Prostate gland (tissue), 2 donors: ENCODE measurements at places on chromosomes 7 and 10. TPM values are rescaled to one million over a fixed set of nuclear protein-coding genes. Genes with fewer than 3 reads are reported as not detected.
A peak's percentile ranks its signal among the peaks of the same experiment; 100 is the strongest.

SLC26A4 gene
- 3.4 TPM for total RNA-seq

DNA sequence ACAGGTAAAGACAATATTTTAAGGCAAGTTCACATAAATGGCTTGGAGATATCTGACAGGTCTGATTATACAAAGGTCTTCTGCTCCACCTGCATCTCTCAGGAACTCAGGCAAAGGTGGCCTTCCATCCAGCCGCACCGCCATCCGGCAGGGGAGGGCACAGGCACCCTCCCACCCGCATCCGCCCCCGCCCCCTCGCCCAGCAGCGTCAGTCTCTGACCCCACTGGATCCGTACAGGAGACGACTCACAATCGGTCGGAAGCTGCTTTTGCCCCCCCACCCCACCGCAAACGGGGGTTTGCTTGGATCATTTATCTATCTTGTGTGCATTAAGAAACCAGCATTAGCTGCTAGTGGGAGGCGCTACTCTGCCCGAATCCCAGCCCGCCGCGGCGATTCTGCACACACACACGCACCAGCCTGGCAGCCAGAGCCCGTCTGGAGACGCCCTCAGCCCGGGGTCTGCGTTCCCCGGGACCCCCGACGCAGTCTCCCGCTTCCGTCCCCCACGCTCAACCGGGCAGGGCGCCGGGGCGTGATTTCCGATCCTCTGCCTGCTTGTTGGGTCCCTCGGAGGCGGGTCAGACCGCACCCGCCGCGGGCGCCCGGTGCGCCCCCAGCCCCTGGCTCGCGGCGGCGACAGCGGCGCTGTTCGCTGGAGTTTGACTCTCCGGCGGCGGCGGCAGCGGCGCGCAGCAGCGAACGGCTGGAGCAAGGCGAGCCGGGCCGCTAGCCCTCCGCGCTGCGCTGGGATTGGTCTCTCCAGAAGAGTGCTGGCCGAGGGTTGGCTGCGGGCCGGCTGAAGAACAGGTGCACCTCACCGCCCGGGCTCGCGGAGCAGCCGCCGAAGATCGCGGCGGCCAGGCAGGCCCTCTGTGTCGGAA, 820 bp upstream of the NRG3 start:
- no peaks in the 10 kb centered on the region for H3K36me3 ChIP-seq
- H3K4me3 ChIP-seq, result peak overlapping the region; percentile 15
- peaks cover 13% of the 10 kb centered on the region for H3K27me3 ChIP-seq
- DNase-seq, result no peak
- H3K27ac ChIP-seq, result no peak overlapping the region

DNA sequence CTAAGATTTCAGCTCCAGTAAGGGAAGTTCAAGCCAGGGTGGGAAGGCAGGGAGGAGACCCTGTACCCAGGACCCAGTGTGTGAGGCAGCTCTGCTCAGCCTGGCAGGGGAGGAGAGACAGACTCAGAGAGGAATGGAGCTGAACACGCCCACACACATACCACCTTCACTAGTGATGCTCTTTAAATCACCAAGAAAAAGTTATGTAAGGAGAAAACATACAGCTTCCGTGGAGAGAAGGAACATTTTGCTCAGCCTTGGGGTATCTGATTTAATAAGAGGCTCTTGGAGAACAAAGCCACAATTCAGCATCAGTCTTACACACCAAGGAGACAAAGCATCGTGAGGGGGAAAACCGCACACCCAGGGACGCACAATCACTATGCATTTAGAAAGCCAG, 62.9 kb downstream of the PRKAG2 start:
- no peaks in the 10 kb centered on the region for H3K36me3 ChIP-seq
- DNase-seq, result no peak
- no peak overlapping the region for H3K27ac ChIP-seq
- no peaks in the 10 kb centered on the region for H3K27me3 ChIP-seq
- peaks cover 3% of the 10 kb centered on the region for H3K4me1 ChIP-seq

DNA sequence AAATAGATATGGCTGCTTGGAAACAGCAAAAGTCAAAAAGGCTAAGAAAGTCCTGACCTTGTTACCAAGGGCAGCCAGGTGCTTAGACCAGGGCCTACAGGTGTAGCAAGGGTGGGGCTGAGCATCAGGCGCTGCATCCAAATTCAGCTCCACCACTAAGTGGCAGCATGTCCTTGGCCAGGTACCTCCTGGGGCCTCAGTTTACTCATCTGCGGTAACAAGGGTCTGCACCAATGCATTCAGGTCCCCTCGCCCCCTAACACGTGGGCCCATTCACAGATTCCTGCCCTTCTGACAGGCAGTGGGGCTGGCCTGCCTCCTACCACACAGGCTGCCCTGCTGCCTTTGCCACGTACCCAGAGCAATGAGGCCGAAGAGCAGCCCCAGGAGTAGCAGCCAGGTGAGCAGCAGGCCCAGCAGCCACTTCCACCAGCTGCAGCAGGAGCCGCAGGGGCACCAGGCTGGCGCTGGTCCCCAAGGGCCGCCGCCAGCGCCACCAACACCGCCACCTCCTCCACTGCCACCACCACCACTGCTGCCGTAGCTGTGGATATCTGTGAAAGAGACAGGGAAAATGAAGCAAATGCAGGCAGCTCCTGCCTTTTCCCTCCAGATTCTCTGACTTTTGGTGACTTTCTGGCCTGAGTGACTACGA, 28.9 kb downstream of the COL17A1 start:
- H3K27me3 ChIP-seq, result no peaks in the 10 kb centered on the region
- no peaks in the 10 kb centered on the region for H3K36me3 ChIP-seq
- H3K4me1 ChIP-seq, result no peaks in the 10 kb centered on the region
- H3K4me3 ChIP-seq, result no peak overlapping the region

- H3K36me3 ChIP-seq, result no peaks in the 10 kb centered on the region
- H3K4me3 ChIP-seq, result no peak overlapping the region
- no peak for DNase-seq
- no peaks in the 10 kb centered on the region for H3K27me3 ChIP-seq
- no peak overlapping the region for H3K27ac ChIP-seq
These were observed 66.3 kb downstream of the CHST15 start for GRCh38 chr10:124027031-124027611.

DNA sequence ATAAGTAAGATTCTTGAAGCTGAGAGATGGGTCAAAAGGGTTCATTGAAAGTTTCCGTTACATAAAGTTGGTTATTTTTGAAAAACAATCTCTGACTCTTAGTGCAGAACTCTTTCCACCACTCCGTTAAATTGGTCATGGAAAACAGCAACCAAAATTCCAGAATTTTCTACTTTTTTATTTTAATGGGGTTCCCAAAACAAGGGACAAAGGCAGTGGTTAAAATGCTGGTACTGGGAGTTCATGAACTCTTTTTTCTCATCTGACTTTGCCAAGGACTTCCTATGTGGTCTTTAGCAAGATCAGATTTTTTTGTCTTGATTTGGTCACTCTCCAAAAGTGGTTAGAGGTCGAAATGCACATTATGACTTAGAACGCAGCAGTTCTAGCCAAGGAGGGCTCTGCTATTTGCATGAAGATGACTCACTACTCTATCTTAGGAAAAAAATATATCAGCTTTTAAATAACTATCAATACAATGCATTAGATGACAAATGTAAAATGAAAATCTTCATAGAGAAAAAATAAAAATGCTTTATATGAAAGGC, 145.7 kb downstream of the REEP3 start:
- no peak for DNase-seq
- no peak overlapping the region for H3K27ac ChIP-seq
- no peak overlapping the region for H3K4me3 ChIP-seq
- H3K27me3 ChIP-seq, result no peaks in the 10 kb centered on the region
- no peaks in the 10 kb centered on the region for H3K36me3 ChIP-seq

DNA sequence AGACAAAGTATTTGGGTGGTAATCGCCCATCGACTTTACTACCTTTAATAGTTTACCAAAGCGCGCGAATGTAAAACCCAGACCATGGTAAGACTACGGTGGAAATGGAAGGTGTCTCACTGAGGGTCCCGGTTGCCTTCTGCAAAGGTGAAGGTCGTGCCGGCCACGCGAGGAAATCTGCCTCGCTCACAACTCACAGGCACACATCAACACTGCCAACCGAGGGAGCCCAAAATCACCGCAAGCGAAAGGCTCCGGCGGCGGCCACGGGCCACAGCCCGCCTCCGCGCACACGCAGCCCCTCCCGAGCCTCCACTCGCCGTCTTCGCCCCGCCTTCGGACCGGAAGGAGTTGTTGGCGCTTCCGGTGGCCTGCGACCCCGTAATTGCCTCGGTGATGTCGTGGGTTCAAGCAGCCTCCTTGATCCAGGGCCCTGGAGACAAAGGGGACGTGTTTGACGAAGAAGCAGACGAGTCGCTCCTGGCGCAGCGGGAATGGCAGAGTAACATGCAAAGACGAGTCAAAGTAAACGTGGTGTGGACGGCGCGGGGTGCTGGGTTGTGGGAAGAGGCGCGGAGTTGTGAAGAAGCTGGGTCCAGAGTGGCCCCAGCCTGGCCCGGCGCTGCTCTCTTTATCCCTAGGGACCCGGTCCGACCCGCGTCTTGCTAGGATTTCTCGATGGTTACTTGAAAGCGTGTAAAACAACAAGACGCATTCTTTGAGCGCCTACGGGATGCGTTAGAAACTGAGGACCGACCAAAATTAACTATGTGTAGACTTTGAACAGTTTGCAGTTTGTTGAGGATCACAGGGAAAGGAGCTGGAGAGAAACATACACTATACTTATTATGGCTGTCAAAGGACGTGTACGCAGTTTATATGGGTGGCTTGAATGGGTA, at the start of gene YAE1:
Gene YAE1, plus strand, starts transcription at position 382 of the 899 bp plus-strand sequence. Its CDS starts 15 bp downstream, at position 397.
- H3K36me3 ChIP-seq, result no peaks in the 10 kb centered on the region
- no peaks in the 10 kb centered on the region for H3K4me1 ChIP-seq
- peak within 1 kb of the TSS; percentile 62 for H3K4me3 ChIP-seq
- peak; percentile 60 for DNase-seq
- no peaks in the 10 kb centered on the region for H3K27me3 ChIP-seq
- H3K27ac ChIP-seq, result peak within 1 kb of the TSS; percentile 77

CYP26C1 gene
- 1.1 TPM for total RNA-seq

GRCh38 chr7:140161047-140161446, 15.7 kb downstream of the KDM7A start:
- H3K27ac ChIP-seq, result no peak overlapping the region
- H3K4me3 ChIP-seq, result no peak overlapping the region
- DNase-seq, result no peak
- no peaks in the 10 kb centered on the region for H3K27me3 ChIP-seq

DNA sequence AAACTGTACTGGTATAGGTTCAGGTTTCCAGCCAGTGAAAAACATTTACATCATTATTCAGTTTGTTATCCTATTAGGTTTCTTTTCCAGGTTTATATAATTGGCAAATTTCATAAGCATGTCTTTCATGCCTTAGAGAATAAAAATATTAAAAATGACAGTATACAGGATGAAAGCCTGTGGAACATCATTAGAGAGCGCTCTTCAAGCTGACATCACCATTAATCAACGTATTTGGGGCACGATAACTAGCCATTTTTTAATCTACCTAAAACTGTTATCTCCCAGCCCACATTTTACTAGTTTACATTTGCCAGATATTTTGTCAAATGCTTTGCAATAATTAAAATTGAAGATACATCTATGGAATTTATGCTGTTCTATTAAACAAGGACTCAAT, 714.1 kb downstream of the CNTNAP2 start:
- no peak for DNase-seq
- H3K27me3 ChIP-seq, result no peaks in the 10 kb centered on the region
- H3K27ac ChIP-seq, result no peak overlapping the region

- no peak overlapping the region for H3K27ac ChIP-seq
- H3K4me3 ChIP-seq, result no peak overlapping the region
- H3K36me3 ChIP-seq, result no peaks in the 10 kb centered on the region
- no peaks in the 10 kb centered on the region for H3K4me1 ChIP-seq
These were observed 115.6 kb downstream of the REEP3 start for GRCh38 chr10:63636812-63637211.

NPSR1 gene
- not detected for total RNA-seq

GRCh38 chr10:98748298-98748697, 301.6 kb upstream of the HPS1 start:
- peak; percentile 8 for DNase-seq
- H3K36me3 ChIP-seq, result no peaks in the 10 kb centered on the region
- no peaks in the 10 kb centered on the region for H3K4me1 ChIP-seq
- H3K4me3 ChIP-seq, result no peak overlapping the region
- no peaks in the 10 kb centered on the region for H3K27me3 ChIP-seq

- no peaks in the 10 kb centered on the region for H3K27me3 ChIP-seq
- DNase-seq, result no peak
- no peaks in the 10 kb centered on the region for H3K4me1 ChIP-seq
- H3K27ac ChIP-seq, result no peak overlapping the region
- no peak overlapping the region for H3K4me3 ChIP-seq
These were observed 71.2 kb upstream of the IL6 start for GRCh38 chr7:22655781-22656180.

- H3K27ac ChIP-seq, result no peak overlapping the region
- no peaks in the 10 kb centered on the region for H3K36me3 ChIP-seq
- H3K27me3 ChIP-seq, result no peaks in the 10 kb centered on the region
- H3K4me1 ChIP-seq, result no peaks in the 10 kb centered on the region
These were observed 686.9 kb downstream of the AUTS2 start for GRCh38 chr7:70285187-70285586.

DNA sequence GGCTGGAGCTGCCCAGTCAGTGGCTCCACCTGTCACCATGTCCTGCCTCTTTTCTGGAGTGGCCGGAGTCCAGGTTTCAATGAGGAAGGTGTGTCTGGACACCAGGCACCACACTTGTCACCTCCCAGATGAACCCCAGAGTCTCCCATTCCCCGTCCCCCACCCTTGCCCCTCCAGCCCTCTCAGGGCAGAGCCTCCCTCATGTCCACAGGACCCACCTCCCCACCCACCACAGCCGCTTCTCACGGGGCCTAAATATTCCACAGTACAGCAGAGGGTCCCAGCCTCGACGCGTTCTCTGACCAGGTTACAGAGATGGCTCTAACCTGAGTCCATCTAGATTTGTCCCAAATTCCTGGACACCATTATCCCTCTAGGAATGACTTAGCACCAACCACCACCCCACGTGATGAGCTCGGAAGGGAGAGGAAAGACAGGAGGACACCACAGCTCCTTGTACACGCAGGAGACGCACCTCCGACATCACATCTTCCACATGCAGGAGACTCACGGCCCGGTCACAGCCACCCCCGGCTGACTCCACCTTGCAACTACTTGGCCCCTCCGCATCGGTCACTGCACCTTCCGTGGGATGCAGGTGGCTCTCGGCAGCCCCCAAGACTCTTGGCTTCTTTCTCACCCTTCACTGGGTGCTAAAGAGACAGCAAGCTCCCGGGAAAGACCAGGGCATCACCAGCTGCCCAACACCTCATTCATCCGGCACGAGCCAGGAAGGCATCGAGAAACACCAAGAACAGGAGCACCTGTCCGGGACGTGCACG, 560.2 kb downstream of the DNAJB6 start:
- DNase-seq, result no peak
- H3K4me3 ChIP-seq, result no peak overlapping the region

DNA sequence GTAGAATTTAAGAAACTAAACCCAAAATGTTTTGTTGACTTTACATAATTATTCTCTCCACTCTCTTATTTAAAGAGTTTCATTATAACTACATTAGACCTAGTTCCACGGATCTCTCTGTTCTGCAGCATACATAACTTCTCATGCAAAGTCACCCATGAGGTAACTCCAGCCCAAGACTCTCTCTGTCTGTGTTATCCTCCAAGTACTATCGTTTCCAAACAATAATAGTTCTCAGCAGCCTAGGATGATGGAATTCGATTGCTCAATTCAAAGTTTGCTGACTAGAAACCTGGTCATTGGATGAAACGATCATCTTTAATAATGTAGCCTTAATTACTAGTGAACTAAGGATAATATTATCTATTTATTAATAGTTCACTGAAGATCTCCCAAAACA, 203.1 kb upstream of the PTN start:
- H3K36me3 ChIP-seq, result no peaks in the 10 kb centered on the region
- no peak overlapping the region for H3K27ac ChIP-seq
- H3K27me3 ChIP-seq, result no peaks in the 10 kb centered on the region
- H3K4me1 ChIP-seq, result no peaks in the 10 kb centered on the region
- no peak for DNase-seq
